ENCODE measurements at places on chromosomes 13 and 19. TPM values are rescaled to one million over a fixed set of nuclear protein-coding genes. Genes with fewer than 3 reads are reported as not detected.

GRCh38 chr13:48236528-48237353, 3.7 kb downstream of the ITM2B start:
- no peak for DNase-seq

The CFAP97D2 gene
- not detected for total RNA-seq

- DNase-seq: no peak
These were observed 41.1 kb upstream of the MAP3K10 start for GRCh38 chr19:40150170-40150569.

DNA sequence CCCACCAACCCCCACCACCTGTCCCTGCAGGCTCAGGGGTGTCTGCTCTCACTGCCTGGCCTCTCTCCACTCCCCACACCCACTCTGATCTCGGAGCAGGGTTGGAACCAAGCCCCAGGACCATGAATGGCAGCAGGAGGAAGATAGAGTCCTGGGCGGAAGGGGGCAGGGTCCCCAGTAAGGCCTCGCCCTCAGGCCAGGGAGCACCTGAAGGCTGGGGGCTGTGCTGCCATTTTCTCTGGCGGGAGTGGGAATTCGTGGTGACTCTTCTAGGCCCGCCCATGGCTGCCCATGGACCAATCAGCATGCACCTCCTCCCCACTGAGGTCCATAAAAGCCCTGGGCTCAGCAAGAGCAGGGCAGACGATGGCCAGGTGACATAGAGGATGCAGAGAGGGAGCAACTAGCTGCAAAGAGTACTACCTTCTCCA, 25.0 kb downstream of the KBTBD6 start:
- DNase-seq: no peak

- no peak for DNase-seq
These were observed 142.3 kb upstream of the HTR2A start for GRCh38 chr13:47039106-47039505.
